Left lung (tissue), 14 donors: ENCODE measurements at places on chromosomes 13 and 19. TPM values are rescaled to one million over a fixed set of nuclear protein-coding genes. Genes with fewer than 3 reads are reported as not detected.

DNA sequence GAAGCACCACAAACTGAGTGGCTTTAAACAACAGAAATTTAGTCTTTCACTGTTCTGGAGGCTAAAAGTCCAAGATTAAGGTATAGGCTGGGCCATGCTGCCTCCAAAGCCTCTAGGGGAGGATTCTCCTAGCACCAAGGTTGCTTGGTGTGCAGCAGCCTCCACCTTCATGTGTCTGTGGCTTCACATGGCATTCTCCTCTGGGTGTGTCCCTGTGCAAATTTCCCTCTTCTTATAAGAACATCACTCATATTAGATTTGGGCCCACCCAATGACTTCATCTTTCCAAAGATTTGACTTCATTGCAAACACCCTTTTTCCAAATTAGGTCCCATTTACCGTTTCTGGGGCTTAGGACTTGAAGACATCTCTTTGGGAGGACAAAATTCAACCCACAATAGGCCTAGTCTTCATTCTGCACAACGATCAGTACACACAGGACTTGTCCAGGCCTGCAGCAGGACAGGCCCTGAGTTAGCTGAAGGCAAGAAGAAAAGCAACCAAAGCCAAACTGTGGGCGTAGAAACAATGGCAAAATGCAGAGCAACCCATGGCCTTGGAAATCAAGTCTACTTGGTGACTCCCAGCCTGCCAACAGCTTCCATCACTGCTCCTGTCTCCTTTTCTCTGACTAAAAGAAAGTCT is 521.2 kb upstream of the NBEA start:
- no peak for DNase-seq

DNA sequence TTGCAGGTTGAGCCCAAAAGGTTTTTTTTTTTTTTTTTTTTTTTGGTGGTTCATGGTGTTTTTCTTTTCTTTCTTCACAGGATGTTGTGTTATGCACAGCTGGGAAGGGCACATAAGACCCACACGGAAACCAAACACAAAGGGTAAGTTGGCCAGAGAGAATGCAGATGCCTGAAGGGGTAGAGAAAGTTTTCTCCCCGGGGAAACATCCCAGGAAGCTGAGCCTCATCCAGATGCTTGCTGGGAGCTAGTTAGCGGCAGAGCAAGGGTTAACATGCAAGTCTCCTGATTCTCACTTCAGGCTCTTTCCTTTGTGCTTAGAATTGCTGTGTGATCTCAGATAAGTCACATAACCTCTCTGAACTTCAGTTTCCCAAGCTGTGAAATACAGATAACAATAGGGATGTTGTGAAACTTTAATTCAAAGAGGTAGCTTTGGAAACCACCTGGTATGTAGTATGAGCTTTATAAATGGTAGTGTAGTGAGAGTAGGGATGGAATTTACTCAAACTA is 3.1 kb downstream of the ADGRE1 start:
- DNase-seq, result no peak

DNA sequence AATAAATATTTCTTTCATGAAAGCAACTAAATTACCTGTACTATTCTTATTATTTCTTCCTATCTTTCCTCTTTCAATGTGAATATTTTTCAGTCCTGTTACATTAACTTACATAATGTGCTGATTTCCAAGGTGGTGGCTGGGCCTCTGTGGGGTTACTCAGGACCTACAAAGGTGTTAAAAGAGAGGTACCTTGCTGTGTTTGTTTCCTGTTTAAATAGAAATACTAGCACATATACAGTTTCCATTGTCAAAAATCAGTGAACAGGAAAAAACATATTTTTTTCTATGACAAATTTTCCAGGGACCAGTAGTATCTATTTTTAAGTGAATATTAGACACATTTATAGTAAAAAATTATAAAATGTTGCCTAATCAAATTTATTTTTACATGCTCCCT is 8.7 kb upstream of the PCDH9 start:
- DNase-seq, result no peak

GRCh38 chr13:60571571-60571970 is 174.6 kb downstream of the TDRD3 start:
- DNase-seq, result no peak

DNA sequence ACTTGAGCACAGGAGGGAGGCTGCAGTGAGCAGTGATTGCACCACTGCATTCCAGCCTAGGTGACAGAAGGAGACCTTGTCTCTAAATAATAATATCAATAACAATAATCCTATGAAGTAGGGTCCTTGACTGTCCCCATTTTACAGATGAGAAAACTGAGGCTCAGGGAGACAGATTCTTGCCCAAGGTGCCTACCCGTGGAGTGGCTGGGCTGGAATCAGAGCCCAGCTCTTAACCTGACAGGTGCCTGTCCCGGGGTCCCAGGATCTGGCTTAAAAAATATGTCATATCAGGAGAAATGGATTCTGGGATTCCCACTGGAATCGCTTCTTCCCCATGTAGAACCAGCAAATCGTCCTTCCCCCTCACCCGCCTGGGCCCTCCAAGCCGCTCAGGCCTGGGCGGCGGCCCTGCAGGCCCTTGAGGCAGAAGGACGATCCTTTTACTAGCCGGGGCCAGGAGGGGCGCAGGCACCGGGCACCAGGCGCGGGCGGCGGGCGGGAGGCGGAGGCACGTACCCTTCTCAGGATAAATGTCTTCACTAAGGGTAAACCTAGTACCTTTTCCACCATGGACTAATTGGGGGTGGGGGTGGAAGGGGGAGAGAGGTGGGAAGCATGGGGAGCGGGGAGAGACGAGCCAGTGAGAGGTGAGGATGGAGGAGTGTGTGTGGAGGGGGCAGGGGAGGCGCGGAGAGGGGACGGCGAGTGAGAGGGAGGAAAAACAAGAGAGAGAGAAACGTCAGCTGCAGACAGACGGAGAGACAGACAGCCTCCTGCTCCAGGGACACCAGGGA is 60.6 kb downstream of the COLGALT1 start:
- no peak for DNase-seq

DNA sequence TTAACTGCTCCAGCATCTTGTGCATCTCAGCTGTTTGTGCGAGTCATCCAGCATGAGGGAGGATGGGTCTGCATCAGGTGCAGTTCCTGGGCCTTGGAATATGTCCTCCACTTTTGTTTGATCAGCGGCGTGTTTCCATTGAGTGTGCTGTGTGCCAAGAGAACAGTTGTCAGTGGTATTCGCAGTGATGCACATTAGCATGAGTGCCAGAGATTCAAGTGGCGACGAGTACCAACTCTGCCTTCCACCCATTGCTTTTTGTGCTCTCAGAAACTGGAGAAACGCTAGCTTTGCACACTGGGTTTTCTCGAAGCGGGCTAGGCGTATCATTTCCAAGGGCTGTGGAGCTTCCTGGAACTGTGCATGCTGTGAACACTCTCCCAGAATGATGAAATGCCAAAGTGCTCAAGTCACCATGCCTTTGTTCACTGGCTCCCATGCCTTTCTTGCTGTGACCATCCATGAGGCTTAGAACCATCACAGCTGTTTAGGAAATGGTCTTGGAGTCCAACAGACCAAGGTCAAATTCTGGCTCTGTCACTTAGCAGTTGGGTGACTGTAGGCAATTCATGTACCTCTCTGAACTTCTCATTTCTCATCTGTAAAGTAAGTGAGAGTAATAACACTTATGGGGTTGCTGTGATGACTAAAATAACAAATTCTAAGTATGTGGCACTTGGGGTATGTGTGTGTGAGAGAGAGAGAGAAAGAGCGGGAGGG is 18.4 kb downstream of the LRCH1 start:
- no peak for DNase-seq

DNA sequence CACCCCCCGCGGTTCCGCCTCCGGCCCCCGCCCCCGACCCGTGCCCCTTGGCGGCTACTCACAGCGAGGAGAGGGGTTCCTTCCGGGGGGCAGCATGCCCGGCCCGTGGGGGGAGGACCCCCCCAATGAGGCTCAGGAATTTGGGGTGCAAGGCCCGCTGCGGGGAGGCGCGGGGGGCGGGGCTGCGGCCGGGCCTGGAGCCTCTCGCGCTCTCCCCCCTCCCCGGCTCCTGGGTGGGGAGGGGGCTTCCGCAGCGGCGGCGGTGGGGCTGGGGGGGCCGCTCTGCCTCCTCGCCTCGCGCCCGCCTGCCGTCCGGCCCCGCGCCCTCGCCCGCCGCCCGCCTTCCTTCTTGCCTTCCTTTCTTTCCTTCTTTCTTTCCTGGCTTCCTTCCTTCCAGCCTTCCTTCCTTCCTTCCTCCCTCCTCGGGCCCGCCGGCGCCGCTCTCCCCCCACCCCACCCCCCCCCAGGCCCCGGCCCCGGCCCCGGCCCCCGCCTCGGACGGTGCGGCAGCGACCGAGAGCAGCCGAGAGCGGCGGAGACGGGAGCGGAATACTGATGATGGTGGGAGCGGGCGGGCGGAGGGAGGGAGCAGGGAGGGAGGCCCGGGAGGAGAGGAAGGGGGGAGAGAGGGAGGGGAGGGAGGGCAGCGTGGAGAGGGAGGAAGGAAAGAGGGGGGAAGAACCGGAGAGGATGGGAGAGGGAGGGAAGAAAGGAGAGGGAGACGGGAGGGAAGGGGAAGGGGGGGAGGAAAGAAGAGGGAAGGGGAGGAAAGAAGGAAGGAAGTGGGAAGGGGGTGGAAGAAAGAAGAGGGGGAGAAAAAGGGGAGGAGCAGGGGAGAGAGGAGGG is at the start of gene LRRC4B:
Gene LRRC4B (minus strand): TSS at position 554 of the 846 bp plus-strand sequence. CDS start 19,597 bp downstream, outside the sequence.
- DNase-seq, result peak; percentile 63

- DNase-seq, result no peak
Observed at GRCh38 chr19:29309637-29310036, 96.7 kb upstream of the UQCRFS1 start.

DNA sequence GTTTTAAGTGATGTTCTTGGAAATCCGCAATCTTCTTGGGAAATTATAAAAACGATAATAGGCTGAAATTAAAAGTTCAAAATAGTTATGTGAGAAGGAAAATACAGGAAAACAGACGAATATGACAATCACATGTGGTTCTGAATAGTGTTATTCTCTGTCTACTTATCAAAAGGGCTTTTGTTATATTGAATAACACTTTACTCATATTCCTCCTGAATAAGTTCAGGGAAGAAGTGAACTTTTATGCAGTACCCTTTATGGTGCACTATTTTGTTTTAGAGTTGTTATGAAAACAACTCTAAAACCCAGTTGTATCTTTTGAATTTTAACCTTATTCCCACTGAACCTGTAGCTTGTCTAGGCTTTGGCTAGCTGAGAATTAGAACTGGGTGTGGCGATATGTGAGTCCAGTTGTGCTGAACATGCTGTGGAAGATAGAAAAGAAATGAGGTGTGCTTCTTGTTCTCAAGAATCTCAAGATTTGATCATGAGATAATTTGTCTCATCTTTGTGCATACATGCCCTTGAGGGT is 384.4 kb downstream of the LMO7 start:
- no peak for DNase-seq

GRCh38 chr13:48304143-48304876 is 759 bp downstream of the RB1 start:
- DNase-seq, result peak; percentile 43

GRCh38 chr19:29876414-29876813 is 64.6 kb downstream of the CCNE1 start:
- DNase-seq, result no peak

GRCh38 chr19:9863759-9864158 is 28.6 kb downstream of the PIN1 start:
- no peak for DNase-seq

DNA sequence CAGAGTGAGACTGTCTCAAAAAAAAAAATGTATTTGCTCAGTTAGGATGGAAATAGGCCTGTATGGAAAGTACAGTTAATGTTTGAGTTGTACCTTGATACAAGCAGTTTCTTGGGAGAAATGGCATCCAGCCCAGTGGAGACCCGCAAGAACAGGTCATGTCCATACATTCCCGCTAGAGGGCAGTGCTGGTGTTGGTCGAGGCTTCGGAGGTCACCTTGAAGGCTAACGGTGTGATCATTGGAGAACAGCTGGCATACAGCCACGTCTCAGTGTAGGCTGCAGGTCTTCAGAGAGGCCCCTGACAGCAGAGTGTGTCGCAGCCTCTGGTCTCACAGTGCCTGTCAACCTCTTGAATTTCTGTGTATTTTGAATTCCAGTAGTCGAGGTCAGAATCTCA is 7.5 kb downstream of the ZNF610 start:
- DNase-seq, result peak; percentile 77

- DNase-seq, result no peak
Observed at GRCh38 chr13:45132369-45133064, 12.2 kb downstream of the GTF2F2 start.

- DNase-seq, result no peak
Observed at GRCh38 chr13:63367522-63368198, 1952.0 kb upstream of the PCDH20 start.

DNA sequence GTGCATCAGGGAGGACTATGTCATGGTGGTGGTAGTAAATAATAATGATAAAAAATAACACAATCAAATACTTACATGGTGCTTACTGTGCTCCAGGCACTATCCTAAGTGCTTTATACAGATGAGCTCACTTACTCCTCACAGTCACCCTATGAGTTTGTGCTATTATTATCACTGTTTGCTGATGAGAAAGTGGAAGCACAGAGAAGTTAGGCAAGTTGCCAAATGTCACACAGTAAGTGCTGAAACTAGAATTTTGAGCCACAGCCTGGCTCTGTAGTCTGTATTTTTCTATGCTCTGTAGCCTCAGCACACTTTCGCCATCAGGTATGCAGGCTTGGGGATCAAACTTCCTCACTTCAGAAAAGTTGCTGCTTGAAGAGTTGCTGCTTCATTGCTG is 46.6 kb downstream of the HTR2A start:
- no peak for DNase-seq

GRCh38 chr19:13492128-13492527 is 14.2 kb downstream of the CACNA1A start:
- no peak for DNase-seq

DNA sequence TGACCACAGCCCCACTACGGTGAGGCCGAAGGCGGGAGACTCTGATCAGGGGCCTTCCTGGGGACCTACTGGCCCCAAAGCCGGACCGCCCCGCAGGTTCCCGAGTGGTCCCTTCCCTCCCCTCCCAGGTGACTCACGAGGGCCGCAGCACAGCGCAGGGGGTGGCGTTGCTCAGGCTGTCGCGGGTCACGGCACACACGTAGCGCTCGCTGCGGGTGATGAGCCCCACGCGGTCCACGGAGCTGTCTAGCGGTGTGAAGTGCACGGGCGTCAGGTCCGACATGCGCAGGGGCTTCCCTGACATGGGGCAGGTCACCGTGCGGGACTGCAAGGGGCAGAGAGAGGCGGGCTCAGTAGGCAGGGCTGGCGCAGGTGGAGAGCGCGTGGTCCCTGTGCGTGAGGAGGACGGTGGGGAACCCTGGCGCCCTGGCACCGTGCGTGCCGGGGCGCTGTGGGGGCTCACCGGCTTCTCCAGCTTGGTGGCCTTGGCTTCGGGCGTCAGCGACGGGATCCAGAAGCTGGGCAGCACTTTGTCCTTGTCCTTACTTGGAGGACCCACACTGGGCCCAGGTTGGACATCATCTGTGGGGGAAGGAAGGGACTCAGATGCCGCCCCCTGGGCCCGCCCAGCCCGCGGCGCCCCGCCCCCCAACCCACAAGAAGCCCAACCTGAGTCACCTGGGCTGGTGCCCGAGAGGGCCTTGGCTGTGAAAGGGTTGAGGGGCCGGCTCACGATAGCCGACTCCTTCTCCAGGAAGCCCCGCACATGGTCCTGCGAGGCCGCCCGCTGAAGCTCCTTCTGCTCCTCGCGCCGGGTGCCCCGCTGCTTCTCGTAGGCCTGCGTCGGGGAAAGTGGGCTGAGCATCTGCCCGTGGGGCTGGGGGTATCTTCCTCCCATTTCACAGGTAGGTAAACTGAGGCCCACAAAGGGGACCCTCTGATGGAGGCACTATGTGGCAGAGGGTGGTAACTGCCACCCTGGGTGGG is 23.7 kb downstream of the NOSIP start:
- DNase-seq, result peak; percentile 22

The PRKCG gene
- total RNA-seq, result not detected

The NFIX gene
- 237 TPM for total RNA-seq
